SHP77 (cell line): ENCODE measurements at places on chromosomes 2 and 18.

GRCh38 chr2:47264143-47264542 lies 109.0 kb upstream of the STPG4 start:
- DNase-seq: no peak

GRCh38 chr2:111676291-111676822 lies 207.6 kb downstream of the ANAPC1 start:
- no peak for DNase-seq

GRCh38 chr18:8831531-8831930 lies 126.2 kb downstream of the MTCL1 start:
- no peak for DNase-seq

DNA sequence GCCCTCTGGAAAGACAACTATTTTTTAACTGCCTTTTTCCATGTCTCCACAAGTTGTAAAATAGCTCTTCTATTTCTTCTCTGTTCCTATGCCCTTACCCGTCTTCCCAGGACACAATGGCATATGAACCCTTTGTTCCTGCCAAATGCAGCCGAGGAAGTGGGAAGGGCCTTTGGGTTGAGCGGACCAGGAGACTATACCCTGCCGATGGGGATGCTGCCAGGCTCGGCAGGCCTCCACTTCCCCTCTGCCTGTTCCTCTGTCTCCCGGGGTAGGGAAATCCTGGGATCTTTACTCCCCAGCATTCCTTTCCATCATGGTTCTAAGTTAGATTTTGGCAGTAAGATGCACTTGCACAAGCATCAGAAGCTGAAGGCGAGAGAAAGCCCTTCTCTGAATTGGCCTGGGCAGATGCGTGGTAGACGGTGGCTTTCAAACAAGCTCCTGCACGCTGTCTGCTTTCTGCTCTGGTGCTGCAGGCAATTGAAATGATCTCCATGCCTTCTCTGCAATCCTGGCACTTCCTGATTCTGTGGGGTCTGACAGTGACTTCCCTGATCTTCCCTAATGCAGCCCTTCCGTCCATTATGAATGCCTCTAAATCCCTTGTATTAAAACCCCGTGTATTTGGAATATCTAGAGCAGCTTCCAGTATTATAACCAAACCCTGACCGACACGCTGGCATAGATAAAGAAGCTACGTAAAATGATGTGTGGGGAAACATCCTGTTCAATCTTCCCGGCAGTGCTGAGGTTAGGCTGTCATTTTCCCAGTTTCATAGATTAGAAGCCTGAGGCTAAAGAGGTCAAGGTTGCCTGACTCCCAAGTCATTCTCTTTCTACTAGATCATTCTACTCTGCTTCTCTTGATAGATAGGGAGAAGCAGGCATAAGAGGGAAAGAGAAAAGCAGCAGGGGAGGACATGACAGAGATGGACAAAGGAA lies 69.8 kb downstream of the MCFD2 start:
- no peak for DNase-seq

DNA sequence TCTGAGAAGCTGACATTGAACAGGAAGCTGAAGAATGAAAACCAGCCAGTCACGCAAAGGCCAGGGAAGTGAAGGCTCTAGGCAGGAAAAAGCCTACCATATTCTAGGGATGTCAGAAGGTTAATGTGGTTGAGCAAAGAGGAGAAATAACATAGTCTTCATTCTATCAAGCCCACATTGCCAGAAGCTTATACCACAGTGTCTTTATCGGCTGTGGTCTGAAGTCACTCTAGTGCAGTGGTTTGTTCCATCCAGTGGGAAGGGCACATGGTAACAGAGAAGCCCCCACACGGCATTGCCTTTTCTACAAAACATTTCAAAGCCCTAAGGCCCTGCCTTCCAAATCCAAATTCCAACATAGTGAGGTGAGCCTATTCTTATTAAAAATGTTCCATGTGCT lies 311.3 kb downstream of the TNS1 start:
- no peak for DNase-seq

DNA sequence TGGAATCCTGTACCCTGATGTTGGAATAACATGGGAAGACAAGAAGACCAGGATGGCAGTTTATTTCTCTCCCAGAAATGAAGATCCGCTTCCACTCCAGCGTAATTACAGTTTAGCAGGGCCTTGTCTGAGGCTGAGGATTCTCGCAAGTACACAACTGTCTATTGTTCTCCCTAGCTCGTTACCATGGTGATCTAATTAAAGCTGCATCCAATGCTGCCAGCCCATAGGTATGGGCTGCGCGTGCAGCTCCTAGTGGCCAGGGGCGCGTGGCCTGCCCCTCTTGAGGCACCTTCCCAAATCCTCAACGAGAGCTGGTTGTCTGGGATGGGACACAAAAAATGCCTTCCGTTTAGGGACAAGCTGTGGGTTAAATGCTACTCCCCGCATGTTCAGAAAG lies 344.9 kb downstream of the CYRIA start:
- DNase-seq: no peak

GRCh38 chr2:233350708-233351107 lies 3.6 kb upstream of the DGKD start:
- DNase-seq: peak; percentile 46

GRCh38 chr18:61362511-61362910 lies 29.3 kb downstream of the CDH20 start:
- DNase-seq: no peak

- DNase-seq: no peak
Observed at GRCh38 chr2:151481744-151482143, 72.0 kb downstream of the RIF1 start.

GRCh38 chr18:24227977-24228666 lies 89.3 kb downstream of the CABYR start:
- no peak for DNase-seq

DNA sequence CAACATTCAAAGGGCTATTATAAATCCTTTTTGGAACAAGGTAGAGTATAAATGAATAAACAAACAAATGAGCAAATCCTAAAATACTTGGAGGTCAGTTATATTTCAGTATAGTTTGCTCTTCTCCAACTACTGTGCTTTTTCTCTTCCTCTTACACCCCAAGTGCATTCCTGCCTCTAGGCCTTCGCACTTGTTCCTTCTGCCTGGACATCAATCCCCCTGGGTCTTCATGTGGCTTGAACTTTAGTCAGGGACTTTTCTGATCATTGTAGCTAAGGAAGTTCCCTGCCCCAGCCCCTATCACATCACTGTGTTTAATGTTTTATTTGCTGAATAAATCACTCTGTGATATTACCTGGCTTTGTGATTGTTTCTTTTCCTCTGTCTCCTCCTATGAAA lies 418.2 kb upstream of the HNRNPA3 start:
- DNase-seq: no peak

DNA sequence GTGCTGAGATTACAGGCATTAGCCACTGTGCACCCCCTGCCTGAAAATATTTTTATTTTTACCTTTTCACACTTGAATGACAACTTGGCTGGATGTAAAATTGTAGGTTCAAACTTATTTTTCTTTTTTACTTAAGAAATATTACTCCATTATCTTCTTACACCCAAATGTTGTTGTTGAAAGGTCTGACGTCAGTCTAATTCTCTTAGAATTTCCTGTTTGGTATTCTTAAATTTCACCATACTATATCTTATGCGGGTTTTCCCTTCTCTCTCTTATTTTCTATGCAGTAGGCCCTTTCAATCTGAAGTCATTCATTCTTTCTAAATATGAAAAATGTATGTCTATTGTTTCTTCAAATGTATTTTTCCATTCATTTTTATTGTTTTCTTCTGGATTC lies 29.1 kb upstream of the RAB11FIP5 start:
- no peak for DNase-seq

DNA sequence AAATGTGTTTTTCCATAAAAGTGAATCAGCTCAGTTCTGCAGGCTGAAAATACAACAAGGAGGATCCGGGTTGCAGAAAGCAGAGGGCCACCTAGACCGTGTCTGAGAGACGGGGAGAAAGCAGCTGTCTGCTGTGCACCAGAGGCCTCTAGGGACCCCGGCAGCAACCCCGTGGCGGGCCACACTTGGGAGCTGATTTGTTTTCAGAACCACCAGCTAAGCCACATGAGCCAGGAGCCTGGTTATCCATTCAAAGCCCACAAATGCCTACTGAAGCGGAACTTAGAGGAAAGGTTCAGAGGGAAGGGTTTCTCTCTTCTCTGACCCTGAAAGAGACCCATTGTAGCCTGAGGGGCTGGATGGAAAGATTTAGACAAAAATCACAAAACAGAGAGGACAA lies 28.4 kb upstream of the ID2 start:
- DNase-seq: no peak

DNA sequence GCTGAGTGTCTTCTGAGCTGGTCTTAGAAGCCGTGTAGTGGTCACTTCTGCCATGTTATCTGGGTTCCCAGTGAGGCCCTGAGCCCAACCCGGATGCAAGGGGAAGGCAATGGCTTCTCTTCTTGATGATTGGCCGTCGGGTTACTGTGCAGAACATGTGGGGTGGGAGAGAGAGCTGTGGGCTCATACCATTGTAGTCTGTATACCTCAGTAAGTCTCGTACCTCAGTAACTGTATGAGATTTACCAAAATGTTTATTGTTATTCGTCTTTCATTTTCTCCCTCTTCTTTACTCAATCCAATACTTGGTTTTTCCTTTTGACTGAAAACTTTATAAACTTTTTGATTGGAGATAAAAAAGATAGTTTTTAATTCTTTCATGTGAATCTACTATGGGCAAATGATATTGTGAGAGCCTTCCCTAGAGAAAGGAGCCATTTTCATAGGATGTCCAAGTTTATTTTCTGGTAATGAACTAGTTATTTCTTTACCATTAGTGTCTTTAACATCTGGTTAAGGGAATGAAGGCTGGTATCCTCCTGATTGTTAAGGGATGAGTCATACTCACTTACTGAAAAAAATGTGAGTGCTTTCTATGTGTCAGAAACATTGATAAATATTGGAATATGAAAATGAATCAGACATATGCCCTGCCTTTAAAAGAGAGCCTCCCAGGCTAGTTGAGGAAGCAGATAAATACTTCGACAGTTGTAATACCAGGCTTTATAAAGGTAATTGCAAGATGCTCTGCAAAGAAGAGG lies 129.9 kb downstream of the PRPF40A start:
- DNase-seq: no peak

- no peak for DNase-seq
Observed at GRCh38 chr2:106866641-106867040, 19.3 kb downstream of the ST6GAL2 start.
